ENCODE measurements at places on chromosomes 16 and 17.

- peak; percentile 52 for DNase-seq
Measured at GRCh38 chr17:81241648-81242420, 2.7 kb downstream of the NDUFAF8 start.

GRCh38 chr17:82713071-82713723 lies 3.3 kb upstream of the FN3KRP start:
- no peak for DNase-seq

- DNase-seq = peak; percentile 73
Measured at GRCh38 chr17:60036796-60037677, 41.7 kb downstream of the HEATR6 start.

DNA sequence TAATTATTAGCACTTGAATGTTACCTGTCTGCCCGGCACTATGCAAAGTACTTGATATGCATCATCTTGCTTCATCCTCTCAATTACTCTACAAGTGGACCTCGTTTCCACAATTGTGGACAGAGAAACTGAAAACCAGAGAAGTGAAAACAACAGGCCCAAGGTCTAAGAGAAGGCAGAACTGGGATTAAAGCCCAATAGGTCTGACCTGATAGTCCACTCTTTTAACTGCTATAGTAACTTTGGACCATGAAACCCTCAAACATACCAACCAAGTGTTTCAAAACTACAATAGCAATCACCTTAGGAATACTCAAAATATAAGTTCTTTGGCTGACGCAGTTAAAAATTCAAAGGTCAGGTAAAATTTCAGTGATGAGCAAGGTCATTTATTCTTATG lies 7.3 kb downstream of the STAT3 start:
- no peak for DNase-seq

DNA sequence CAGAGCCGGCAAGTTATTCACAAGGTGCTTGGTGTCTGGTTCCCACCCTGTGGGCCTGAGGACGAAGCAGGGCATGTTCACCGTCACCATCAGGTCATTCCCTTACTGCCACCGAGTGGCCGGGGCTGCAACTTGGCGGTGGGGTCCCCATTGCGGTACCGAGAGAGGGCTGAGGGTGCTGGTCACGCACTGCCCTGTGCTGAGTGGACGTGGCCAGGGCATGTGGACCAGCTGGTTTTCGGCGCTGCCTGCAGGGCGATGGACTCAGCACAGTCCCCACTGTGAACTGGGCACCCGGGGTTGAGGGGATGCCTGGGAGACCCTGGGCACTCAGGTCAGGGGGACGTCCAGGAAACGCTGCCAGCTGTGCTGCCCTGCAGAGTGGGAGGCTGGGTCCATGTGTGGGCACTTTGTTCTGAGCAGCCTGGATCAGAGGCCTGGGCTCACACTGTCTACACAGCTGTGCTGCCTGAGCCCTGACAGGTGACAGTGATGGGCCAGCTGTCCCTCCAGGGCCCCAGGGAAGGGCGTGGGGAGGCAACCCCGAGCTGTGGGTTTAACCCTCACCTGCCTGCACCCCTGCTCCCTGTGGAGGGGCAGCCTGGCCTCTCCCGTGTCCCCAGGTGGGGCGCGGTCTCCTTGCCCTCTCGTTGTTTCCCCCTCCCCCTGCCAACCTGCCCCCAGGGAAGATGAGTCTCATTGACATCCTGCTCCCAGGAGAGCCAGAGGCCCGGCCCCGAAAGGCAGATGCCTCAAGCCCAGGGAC lies 39.3 kb upstream of the GNG13 start:
- DNase-seq = no peak

DNA sequence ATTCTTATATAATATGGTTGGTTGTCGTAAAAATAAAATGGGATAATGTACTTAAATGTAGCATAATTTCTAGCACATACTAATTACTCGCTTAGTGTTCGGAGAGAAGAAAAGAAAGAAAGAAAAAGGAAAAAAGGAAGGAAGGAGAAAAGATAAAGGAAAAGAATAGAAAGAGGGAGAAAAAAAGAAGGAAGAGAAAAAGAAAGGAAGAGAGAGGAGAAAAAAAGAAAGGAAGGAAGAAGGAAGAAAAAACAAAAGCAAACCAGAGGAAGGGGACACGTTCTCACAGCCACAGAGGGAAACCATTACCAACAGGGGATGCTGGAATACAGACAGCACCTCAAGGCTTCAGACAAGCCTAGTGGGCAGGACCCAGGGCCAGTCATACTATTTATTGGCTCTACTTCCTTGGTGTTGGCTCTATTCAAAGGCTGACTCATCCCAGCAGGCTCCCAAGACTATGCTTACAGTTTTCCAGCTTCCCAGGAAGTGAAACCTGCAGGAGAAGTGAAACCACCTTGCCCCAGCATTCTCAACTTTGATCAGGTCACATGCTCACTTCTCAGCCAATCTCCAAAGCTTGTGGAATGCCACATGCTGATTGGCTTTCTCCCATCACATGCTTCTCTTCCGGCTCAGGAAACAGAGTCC lies 273.5 kb upstream of the IRX5 start:
- DNase-seq = no peak

- no peak for DNase-seq
Measured at GRCh38 chr16:57791893-57792461, 10.3 kb downstream of the KIFC3 start.

- DNase-seq = peak; percentile 78
Measured at GRCh38 chr16:27318392-27319256, 4.8 kb downstream of the IL4R start.

- DNase-seq = no peak
Measured at GRCh38 chr16:31079342-31079944, 5.2 kb downstream of the ZNF646 start.

- DNase-seq = no peak
Measured at GRCh38 chr17:69339937-69340336, 13.0 kb upstream of the ABCA5 start.

DNA sequence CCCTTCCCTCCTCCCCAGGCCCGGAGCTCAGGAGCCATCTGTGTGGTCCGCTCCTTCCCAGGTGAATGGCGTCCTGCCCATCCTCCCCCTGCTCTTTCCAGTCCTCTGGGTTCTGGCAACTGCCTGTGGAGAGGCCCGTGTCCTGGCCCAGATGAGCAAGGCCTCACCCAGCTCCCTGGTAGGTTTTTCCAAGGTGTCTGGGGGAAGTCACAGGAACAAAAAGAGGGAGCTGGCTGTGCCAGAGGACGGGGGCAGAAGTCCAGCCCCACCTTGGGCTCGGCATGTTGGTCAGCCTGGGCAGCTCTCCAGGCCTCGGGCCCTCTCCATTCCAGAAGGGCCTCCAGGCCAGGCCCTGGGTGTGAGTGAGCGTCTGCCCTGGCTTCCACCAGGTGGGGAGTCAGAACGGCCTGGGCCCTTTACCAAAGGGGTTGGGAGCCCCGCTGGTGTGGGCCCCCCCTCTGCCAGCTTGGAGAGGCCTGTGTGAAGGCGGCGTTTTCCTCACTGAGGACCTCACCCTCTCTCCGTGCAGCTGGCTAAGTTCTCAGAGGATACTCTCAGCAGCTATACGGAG lies 25.1 kb downstream of the CASKIN2 start:
- no peak for DNase-seq

- DNase-seq = no peak
Measured at GRCh38 chr17:81416612-81417011, 21.4 kb downstream of the BAHCC1 start.

DNA sequence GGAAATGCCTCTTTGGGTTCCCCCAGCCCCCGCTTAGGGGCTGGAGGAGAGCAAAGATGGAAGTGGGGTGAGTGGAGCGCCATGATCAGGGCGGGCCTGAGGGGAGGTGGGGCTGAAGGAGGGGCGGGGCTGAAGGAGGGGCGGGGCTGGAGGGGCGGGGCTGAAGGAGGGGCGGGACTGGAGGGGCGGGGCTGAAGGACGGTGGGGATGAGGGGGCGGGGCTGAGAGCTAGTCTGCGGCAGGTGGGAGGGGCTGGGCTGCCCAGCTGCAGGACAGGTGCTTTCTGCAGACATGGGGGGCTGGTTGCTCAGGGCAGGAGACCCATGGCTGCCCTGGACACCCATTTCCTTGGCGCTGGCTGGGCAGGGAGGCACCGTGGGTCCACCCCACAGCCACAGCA lies 39.1 kb upstream of the PABPN1L start:
- DNase-seq = no peak

- DNase-seq = no peak
Measured at GRCh38 chr17:57993471-57994365, 5.7 kb upstream of the VEZF1 start.

DNA sequence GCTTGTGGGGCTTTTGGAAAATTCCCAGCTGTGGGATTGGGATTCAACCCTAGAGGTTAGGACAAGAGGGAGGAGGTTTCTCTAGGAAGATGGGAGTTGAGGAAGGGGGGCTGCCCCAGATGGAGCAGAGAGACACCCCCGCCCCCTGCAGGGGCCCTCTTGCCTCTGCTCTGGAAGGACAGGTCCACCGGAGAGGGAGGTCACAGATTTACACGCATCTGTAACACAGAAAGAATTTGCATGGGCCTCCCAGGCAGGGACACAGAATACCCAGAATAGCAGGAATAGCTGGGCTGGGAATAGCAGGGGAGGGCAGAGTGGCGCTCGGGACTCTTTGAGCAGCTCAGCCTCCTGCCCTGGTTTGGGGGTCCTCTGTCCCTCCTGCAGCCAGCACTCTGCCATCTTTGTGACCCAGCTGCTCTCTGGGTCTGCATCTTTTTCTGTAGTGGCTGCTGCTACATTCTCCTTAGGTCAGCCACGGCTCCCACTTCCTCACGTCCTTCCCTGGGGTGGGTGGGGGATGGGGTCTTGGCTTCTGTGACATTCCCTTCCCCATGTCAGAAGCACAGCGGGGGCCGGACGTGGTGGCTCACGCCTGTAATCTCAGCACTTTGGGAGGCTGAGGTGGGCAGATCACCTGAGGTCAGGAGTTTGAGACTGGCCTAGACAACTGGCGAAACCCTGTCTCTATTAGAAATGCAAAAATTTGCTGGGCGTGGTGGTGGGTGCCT lies 33.9 kb upstream of the PLLP start:
- DNase-seq = no peak

- no peak for DNase-seq
Measured at GRCh38 chr17:74196541-74197317, 6.7 kb upstream of the RPL38 start.

GRCh38 chr17:73074566-73074965 lies 17.9 kb downstream of the SLC39A11 start:
- DNase-seq = no peak

DNA sequence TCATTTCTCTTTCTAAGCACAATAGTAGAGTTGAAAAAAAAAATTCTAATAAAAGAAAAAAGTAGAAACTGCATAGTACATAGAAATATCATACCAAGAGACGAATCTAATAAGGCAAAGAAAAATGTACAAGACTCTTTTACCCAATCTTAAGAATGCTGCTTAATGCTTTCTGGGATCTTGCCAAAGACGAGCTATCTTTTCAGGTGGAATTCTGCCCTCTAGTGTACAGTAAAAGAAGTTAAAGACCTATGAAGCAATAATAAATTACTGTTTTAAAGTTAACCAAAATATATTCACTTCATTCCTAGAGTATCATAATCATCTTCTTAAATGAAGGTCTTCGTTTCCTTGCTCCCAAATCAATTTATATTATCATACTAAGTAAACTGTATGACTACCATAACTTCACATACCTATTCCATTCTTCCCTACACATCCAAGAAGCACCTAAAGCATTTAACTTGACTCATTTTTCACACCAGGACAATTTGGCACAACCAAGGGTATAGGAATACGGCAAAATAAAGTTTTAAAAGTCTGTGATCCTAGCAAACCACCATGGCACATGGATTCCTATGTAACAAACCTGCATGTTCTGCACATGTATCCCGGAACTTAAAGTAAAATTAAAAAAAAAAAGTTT lies 47.7 kb downstream of the CFDP1 start:
- DNase-seq = peak; percentile 62

DNA sequence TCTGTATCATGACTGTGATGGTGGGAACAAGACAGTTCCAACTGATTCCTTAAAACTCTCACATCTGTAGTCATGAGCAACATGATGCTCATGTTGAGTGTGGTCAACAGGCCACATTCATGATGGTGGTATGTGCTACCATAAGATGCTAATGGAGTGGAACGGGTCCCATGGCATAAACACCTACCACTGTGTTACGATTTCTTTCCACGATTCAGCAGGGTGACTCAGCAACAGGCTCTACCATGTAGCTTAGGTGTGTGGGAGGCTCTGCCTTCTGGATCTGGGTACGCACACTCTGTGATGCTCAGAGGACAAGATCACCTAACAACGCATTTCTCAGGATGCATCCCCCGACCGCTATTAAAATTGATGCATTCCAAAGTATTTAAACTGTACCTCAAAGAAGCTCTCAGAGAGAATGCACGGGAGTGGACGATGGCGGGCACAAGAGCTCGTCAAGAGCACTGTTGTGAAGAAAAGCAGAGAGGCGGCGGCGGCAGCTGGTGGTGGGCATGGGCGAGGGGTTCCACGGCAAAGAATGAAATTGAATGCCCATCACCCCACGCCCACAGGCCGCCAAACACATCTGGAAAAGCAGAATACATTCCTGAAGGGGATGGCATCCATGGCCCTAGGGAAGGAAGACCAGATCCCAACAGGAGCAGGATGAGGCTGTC lies 133.3 kb downstream of the ZNF778 start:
- no peak for DNase-seq
